ENCODE measurements at places on chromosomes 13 and 19.

DNA sequence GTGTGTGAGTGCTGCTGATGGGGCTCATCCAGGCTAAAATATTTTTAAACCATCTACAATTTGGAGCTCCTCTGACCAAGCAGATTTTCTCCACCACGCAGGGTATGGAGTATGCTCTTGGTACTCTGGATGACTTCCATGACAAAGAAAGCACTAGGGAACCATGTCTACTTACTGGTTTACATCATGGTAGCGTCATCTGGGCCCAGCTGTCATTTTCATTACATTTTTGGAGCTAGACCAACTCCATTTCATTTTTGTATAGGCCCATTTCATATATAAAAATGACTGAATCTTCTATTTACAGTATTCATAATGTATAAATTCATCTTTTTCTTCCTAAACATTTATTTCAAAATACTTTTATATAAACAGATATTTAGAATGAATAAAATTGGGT, 184.4 kb downstream of the DNAJC3 start:
- no peak for DNase-seq

- DNase-seq, result no peak
Observed at GRCh38 chr19:543910-544608, at the start of gene GZMM. Gene GZMM, plus strand, starts transcription at chr19:544053. Its CDS starts 19 bp downstream, at chr19:544072.

DNA sequence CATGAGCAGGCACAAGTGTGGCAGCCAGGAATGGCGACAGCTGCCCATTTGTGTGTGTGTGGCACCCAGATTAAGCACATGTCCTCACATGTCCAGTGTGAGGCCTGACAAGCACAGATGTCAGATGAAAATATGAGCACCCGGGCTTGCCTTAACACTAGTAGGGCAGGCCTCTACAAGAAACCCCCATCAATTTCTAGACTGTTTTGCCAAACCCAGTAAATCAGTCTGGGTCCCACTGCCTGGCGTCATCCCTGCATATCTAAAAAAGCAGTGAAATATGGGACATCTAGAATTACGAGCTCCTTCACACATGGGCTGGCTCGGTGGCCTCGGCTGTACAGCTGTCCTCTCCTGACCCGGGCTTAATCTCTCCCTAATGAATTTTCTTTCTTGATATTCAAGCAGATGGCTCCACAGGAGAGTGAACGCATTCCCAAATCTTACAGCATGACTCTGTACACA, 432.7 kb downstream of the FOXO1 start:
- DNase-seq, result no peak

GRCh38 chr19:42290523-42291434, 11.2 kb upstream of the PRR19 start:
- DNase-seq, result peak; percentile 79

GRCh38 chr13:30738526-30739236, 3.3 kb downstream of the ALOX5AP start:
- no peak for DNase-seq

DNA sequence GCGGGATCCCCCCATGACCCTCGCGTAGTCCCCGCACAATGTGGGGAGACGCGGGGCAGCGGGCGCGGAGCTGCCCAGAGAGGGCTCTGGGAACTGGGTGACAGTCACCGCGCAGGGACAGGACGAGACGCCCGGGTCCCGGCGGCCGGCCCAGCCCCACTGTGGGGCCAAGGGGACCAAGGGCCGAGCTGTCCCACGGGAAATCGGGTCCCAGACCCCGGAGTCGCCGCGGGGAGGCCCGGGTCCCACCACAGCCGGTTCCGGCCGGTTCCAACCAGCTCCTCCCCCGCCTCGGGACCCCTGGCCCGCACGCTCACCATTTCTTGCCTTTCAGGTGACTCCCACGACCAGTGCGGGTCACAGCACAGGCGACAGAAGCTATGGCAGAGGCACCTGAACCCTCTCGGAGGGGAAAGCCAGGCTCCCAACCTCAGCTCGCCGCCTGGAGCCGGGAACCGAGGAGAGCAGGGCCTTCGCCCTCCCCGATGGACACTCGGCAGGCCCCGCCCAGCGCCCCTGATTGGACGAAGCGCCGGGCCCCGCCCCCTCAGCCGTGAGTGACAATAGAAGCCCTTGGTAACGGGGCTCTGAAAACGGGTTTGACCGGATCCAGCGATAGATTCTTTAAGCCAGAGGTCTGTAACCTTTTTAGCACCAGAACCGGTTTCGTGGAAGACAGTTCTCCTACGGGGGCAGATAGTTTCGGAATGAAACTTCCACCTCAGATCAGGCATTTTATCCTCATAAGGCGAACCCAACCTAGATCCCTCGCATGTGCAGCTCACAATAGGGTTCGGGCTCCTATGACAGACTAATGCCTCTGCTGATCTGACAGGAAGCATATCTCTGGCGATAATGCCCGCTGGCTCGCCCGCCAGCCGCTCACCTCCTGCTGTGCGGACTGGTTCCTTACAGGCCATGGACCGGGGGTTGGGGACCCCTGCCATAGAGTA, at the start of gene ZNF433:
TSS of gene ZNF433 (minus strand) at position 460 of the 953 bp plus-strand sequence. CDS start at position 320, 140 bp downstream.
- peak; percentile 93 for DNase-seq

GRCh38 chr19:5588441-5588840, 20.7 kb upstream of the TINCR start:
- no peak for DNase-seq

GRCh38 chr13:44415815-44416214, 42.2 kb downstream of the SERP2 start:
- DNase-seq, result no peak

- DNase-seq, result no peak
Observed at GRCh38 chr19:39969681-39970424, 1.1 kb upstream of the PSMC4 start.

- DNase-seq, result no peak
Observed at GRCh38 chr19:3225677-3226093, 1.2 kb downstream of the CELF5 start.

DNA sequence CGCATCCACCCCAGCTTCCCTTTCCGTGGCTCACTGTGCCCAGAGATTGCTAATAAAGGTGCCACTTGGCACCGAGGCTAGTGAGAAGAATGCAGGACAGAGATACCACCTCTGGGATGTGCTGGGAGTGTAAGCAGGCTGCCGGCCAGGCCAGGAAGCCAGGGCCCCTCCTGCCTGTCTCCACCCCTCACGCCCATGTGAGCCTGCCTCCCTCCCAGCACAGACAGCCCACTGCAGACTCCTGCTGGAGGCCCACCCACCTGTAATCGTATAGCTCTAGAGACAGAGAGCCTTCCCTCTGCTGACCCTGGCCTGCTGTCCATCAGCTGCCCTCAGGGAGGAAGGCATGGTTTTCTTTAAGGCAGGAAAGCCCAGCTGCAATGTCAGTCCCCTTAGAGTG, 13.9 kb downstream of the VSTM2B start:
- no peak for DNase-seq

- DNase-seq, result no peak
Observed at GRCh38 chr13:20566468-20566897, 474 bp upstream of the IFT88 start.

DNA sequence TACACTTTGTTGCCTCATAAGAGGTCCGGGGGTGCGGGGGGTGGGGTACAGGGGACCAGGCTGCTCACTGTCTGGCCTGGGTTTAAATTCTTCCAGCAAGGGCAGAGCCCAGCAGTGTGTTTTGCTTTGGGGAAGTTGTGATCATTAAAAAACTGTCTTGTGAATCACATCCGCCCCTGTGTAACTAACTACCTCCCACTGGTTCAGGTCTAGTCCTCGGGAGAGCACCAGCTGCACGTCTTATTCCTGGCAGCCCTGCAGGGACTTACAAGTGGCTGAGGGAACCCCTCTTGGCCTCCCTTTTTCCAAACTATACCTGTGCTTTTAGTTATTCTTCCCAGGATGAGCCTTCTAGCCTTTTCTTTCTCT, 127.5 kb downstream of the SIPA1L3 start:
- DNase-seq, result peak; percentile 59

DNA sequence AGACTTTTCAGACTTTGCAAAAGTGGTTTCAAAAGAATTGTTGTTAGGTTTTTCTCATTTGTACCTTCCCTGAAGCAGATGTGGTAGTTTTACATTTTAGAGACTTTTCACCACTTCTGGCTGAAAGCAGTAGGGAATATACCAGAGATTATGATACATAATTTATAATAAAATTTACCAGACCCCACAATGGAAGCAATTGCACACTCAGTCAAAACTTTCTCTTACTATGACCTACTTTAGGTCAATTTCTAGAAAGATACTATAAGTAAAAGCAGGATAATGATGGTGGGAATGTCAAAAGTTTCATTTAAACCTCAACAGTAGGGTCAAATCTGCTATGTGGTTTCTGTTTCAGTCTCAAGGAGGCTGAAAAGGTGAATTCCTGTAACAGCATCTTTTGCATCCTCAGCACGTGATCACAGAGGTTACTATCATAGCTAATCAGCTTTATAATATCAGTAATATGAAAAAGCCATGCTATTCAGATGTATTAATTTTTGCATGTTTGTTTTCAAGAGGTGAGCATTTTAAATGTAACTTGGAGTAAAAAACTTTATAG, 26.9 kb downstream of the PCCA start:
- DNase-seq, result no peak

DNA sequence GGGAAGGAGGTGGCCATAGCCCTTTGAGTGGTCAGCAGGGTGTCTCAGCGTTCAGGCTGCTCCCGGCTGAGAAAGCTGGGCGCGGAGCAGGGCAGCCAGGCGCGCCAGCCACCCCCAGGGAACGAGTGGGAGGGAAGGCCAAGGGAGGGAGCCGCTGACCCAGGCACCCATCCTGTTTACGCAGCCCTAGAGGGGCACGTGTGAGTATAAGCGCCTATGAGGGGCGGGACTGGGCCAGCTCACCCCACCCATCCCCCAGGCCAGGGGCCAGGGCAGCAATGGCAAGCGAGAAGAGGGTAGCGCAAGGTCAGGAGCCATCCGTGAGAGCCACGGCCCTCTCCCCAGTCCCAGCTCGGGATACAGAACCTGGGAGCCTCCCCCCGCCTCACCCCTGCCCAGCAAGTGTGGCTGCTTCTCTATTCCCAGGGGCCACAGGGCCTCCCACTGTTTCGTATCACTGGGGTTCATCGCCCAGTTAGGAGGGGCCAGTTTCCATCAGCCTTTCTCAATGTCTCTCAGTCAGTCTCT, 897 bp upstream of the DMKN start:
- DNase-seq, result no peak

GRCh38 chr19:50994129-50994528, 7.3 kb downstream of the KLK8 start:
- DNase-seq, result no peak

GRCh38 chr13:27666951-27667350, 45.3 kb downstream of the POLR1D start:
- DNase-seq, result no peak

DNA sequence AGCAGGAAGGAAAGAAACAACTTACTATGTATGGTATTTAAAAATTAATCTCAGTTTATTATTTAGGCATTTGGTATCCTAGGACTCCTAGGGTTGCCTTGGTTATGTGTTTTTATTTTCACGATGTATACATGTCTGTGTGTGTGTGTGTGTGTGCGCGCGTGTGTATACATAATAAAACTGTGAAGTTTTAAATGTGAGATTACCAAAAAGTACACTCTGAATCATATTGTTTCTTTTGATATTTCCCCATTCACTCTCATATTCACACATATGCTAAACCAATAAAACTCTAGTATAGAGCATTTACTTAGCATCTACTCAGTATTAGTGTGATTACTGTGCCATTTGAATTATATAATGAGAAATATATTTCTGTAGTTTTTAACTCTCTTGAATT, 30.8 kb upstream of the NDFIP2 start:
- no peak for DNase-seq

- DNase-seq, result no peak
Observed at GRCh38 chr13:76361868-76362267, 524.3 kb downstream of the KCTD12 start.

DNA sequence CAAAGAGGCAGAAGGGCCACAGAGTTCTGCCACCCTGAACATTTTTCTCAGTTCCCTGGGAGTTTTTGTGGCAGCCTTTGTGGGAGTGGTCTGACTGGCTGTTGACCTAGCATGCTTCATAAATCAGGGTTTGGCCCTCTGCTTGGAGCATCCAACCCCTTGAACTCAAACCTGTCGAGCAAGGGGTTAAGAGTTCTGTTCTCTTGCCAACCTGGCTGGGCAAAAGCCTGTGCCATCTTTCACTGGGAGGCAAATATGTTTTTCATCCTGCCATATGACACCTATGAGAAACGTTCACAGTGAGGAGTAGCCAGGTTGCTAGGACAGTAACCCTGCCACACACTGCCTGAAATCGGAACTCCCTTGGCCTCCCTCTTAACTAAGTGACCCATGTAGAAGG, 7.7 kb upstream of the TEX26 start:
- no peak for DNase-seq

DNA sequence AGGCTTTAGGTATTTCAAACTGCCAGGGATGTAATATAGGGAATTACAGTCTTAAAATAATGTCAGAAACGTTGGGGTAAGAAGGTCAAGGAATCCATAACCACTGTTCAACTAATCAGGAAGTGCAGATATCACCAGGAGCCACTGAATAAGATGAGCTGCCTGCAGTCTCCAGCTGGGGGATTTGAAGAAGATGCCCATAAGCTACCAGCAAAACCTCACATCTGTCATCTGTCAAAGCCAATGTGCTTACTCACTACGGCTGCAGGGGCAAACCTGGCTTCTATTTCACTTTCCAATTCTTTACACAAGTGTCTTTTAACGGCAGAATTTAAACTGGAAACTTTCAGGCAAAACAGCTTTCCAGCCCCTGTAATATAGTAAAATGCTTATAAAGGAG, 1410.1 kb upstream of the ATXN8OS start:
- DNase-seq, result no peak

GRCh38 chr13:73055813-73056564, 2.8 kb upstream of the KLF5 start:
- no peak for DNase-seq

DNA sequence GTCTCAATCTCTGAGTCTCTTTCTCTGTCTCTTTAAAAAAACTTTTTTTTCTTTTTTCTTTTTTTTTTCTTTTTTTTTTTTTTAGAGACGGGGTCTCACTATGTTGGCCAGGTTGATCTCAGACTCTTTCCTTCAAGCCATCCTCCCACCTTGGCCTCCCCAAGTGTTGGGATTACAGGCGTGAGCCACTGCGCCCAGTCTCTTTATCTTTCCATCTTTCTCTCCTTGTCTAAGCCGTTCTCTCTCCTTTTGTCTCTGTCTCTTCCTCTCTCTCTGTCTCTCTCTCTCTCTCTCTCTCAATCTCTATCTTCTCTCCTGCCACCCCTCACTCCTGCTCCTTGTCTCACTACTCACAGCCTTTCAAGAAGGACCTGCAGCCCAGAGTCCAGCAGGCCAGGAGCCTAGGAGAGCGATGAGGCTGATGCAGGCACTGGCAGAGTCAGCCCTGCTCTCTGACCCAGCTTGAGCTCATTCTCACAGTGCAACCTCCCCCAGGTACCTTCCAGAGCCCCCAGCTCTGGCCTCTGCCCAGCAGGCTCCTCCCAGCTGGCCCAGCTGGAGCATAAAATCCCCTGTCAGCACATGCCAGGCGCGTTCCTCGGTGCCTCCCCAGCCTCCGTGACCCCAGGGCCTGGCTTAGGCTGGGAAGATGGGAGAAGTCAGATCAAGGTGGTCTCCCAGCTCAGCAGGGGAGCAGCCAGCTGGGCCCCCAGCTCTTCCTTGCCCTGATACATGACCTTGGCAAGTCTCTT, at the start of gene NPHS1:
TSS of gene NPHS1 (minus strand) at position 476 of the 752 bp plus-strand sequence. CDS start 667 bp downstream, outside the sequence.
- no peak for DNase-seq

GRCh38 chr13:85729296-85729695, 69.9 kb downstream of the SLITRK6 start:
- DNase-seq, result no peak
